Glomerular endothelial cell (primary cell): ENCODE measurements at places on chromosomes 1 and 21. TPM values are rescaled to one million over a fixed set of nuclear protein-coding genes. Genes with fewer than 3 reads are reported as not detected.

TLCD4 gene
- total RNA-seq, result 0.05 TPM in 1 of 2 replicates, not detected in the other

C4BPB gene
- total RNA-seq, result not detected in 2 replicates

FCGR3A gene
- not detected in 2 replicates for total RNA-seq

KIF1B gene
- 37.7 and 42.1 TPM in 2 replicates for total RNA-seq

PDPN gene
- total RNA-seq, result 4.2 and 14.8 TPM in 2 replicates

TMEM53 gene
- total RNA-seq, result 2.2 and 3.9 TPM in 2 replicates

DNA sequence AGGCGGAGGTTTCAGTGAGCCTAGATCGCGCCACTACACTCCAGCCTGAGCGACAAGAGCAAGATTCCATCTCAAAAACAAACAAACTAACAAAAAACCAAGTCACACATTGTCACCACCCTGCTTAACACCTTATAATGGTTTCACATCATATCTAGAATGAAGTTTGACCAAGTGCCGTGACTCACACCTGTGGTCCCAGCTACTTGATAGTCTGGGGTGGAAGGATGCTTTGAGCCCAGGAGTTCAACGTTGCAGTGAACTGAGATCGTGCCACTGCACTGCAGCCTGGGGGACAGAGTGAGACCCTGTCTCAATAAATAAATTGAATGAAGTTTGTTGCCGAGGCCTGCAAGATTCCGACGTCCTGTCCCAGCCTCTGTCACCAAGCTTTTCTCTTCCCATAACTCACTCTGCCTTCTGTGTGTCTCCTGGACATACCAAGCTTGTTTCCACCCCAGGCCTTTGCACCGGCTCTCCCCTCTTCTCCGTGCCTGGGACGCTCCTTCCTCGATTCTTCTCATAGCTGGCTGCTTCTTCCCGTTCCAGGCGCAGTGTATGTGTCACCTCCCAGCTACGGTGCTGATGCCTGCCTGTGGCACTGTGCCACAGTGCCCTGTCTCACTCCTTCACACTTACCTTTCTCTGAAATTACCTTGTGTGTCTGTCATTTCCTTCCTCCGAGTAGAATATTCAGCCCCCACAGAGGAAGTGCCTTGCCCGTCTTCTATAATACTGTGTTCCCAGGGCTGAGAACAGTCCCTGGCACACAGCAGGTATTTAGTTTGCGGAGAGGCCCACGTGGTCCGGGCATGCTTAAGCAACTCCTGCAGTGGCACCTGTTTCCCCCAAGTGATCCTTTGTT, 3.8 kb upstream of the SELENON start:
- no peak for DNase-seq

- no peak for DNase-seq
These were observed 570 bp upstream of the NEK7 start for GRCh38 chr1:198156111-198156744.

DNA sequence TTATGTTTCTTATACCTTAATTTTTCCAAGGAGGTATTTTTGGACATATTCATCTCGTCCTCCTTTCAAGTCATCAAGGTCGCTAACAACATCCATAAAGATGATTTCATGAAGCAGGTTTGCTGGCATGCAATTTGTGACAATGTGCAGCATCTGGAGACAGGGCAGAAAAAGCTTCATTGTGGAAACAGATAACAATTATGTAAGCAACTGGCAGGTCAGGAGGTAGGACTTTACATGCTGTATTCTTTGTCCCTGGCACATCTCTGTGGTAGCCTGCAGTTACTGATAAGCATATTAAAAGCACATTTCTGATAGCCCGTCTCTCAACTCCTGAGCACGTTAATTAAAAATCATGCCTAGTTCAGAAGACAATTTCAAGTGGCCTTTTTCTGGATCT, 156.8 kb downstream of the LEPR start:
- no peak for DNase-seq

- DNase-seq, result no peak
These were observed 1770.6 kb downstream of the PLA2G4A start for GRCh38 chr1:188599313-188599712.

GRCh38 chr21:35796844-35797243, 263.5 kb downstream of the SETD4 start:
- no peak for DNase-seq

DNA sequence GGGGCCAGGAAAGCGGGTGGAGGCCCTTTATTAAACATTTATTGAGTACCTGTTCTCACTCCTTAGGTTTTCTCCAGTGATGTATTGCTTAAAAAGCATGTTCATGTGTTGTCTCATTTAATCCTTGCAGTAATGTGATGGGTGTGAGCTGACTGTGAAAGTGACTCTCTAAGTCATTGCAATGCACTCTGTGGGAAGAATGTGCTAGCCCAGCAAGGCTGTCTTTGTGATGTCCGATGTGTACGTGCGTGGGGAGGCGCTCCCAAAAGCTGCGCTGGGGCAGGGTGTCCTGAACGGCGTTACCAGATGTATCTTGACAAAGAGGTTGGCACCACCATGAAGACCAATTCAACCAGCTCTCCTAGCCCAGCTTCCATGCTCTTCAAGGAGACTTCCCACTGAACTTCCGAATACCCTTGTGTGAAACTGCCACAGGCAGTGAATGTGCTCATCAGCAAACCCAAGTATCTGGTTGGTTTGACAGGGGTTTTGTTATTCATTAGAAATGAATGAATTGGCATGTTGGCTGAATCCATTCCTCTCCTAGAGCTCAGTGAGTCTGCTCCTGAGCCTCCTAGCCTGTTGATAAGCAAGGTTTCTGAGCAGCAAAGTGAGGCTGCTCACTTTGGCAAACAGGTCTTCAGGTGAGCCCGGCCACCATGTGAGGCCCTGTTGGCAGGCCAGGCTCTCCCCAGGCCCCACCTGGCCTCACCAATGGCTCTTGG, 28.0 kb downstream of the NUAK2 start:
- DNase-seq, result no peak

GRCh38 chr1:246113555-246114095, 393.5 kb downstream of the SMYD3 start:
- DNase-seq, result peak; percentile 56

- DNase-seq, result no peak
These were observed 122.9 kb downstream of the LACTBL1 start for GRCh38 chr1:22849770-22850169.

- no peak for DNase-seq
These were observed 38.2 kb downstream of the NME7 start for GRCh38 chr1:169329383-169329782.

DNA sequence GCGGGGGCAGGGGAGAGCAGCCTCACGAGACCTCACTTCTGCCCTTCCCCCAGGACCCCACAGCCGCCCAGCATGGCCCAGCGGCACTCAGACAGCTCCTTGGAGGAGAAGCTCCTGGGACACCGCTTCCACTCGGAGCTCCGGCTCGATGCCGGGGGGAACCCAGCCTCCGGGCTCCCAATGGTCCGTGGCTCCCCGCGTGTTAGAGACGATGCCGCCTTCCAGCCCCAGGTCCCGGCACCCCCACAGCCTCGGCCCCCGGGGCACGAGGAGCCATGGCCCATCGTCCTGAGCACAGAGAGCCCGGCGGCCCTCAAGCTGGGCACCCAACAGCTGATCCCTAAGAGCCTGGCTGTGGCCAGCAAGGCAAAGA, 8.5 kb downstream of the ARHGEF16 start:
- DNase-seq, result no peak

DNA sequence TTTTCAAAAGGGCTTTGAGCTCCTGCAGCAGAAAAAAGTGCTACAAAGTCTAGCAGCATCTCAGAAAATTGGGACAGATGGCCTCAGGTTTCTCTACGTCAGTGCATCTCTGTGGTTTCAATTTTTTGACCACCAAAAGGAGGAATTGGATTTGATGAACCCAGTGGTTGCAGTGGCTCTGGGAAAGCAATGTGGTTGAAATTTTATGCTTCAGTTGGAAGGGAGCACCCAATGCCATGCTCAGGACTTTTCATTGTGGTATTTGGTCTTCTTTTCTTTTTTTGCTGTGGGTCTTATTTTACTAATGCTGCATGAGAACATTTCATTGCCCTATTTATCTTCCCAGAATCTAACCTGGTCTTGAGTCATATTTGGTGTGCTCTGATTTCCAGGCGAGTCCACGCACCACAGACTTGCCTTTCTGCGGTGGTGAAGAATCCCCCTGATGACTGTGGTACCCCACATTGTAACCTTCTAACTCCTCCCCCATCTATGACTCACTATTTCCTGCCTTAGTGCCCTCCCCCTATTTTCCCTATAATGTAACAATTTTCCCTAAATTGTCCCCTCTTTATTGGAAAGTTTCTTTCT, 56.7 kb downstream of the S1PR1 start:
- DNase-seq, result no peak

- no peak for DNase-seq
These were observed 17.7 kb downstream of the PLA2G5 start for GRCh38 chr1:20087668-20088067.

- DNase-seq, result no peak
These were observed 45.8 kb downstream of the SSBP3 start for GRCh38 chr1:54360165-54361005.
